ENCODE measurements at places on chromosomes 1 and 21. TPM values are rescaled to one million over a fixed set of nuclear protein-coding genes. Genes with fewer than 3 reads are reported as not detected.

DNA sequence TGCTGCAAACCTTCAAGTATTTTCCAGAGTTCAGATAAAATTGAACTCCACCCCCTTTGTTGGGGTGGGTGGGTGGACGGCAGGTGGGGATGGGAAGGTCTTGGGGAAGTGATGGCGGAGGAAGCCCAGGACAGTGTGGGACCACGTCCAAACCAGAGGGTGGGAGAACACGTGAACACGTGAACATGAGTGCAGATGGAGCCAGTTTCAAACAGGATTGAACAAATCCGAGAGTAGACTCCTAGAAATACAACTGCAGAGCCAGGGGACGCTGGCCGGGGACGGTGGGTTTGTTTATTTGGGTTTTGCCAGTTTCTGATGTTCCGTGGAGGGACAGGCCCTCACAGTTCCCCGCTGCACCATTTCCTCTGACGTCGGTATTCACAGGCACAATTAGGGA is 2.9 kb downstream of the KRTAP10-2 start:
- DNase-seq: no peak

DNA sequence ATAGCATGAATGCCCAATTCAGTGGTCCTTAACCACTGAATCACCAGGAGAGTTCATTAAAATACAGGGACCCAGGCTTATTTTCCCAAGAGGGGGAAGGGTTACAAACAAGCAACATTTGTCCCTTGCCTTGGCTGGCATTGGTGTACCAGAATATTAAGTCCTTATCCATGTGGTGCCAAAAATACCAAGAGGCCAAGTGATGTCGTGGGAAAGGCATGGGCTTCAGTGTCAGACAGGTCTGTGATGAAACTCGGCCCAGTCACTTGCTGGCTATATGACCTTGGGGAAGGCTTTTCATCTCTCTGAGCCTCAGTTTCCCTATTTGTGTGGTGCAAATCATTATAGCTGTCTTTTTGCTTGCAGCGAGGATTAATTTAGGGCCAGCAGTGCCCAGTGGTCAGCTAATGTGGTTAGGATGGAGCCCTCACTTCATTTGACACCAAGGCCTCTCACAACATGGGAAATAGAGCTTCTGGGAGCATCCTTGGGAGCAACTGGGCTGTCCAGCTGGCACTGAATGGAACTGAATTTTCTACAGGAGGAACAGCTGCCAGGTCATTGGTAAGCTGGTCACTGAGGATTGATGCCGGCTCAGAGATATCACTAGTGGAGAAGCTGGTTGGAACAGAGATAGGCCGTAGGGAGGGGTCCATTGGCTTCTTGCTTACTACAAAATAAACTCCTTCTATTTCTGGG is 77.2 kb upstream of the PPP2R5A start:
- no peak for DNase-seq

DNA sequence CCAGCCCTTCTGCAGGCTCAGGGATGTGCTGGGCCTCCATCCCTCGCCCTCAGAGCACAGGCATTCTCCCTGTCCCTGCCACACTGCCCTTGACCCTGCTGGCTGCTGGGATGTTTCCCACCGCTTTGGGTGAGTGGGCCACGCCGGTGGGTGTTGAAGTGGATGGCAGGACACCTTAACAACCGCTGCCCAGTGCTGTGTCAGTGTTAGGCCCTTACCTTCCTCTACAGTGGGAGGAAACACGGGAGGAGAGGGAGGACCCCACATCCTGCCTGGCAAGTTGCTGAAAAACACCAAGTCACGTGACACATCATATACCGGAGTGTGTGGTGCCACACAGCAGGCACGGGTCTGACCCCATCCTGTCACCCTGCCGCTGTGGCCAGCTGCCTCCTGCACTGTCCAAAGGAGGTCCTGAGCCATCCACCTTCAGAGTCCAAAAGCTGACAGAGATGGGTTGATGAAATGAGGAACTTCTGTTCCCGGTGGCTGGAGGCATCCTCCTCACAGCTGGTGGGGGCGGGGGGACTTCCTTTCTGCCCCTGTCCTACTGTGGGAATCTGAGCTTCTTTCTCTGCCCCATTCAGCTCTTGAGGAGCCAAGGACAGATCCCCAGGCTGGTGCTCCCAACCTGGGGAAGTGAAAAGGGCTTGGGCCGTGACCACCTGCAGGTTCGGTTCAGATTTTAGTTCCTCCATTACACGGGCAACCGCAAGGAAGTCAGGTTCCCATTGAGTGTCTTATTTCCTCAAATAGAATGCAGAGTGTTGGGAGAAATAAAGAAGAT is 3.2 kb upstream of the THEMIS2 start:
- no peak for DNase-seq

DNA sequence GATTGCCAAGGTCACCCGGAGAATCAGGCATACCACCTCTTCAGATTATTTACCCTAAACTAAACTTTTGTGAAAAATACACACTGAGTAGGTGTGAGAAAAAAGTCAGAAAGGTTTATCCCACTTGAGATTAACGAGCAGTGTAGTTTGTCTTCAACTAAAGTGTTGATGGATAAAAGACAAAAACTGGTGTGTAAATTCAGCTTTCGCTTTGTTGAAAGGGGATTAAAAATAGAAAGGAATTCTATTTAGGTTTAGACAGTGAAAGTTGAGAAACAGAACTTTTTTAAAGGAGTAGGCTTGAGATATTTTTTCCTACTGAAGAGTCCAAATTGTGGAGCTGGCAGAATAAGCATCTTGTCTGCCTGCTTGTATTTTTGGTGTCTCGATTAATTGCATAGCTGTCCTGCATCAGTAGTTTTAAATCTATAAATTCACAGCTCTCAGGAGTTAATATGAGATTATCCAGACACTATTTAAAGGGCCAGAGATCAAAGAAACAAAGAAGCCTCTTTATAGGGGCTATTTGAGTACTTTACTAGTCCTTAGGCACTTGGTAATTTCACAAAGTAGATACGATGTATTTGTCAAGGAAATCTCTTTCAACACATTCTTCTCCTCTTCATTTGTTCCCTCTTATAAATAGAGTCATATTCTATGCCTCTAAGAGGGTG is 46.7 kb upstream of the RABGAP1L start:
- DNase-seq: no peak

The GPX7 gene
- total RNA-seq: not detected

The PSMB4 gene
- 734 TPM for total RNA-seq

DNA sequence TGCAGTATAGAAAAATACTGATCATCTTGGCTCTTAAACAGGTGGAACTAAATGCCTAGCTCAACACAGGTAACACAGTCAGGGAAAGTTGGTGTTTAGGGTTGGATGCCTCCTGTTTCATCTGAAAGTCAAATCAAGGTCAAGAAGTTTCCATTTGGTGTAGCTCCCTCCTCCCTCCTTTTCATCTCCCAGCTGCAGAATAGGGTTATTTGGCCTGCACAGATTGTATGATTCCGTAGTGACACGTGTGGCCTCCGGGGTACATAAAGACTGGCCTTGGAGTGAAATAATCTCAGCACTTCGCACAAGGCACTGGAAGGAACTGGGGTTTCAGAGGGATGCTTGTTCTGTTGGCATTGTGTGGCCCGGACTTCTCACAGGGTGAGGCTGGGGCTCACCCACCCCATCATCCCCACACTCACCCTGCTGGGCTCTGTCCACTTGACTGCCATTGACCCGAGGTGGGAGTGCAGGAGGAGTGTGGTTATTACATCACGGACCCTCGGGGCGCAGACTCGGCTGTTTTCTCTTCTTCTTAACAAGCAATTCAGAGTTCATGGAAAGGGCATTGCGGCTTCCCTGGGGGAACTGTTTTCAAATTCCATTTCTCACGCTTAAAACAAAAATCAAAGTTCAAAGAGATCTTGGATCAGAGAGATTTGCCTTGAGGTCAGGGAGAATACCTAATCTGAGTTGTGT is 18.4 kb downstream of the IGSF5 start:
- no peak for DNase-seq

DNA sequence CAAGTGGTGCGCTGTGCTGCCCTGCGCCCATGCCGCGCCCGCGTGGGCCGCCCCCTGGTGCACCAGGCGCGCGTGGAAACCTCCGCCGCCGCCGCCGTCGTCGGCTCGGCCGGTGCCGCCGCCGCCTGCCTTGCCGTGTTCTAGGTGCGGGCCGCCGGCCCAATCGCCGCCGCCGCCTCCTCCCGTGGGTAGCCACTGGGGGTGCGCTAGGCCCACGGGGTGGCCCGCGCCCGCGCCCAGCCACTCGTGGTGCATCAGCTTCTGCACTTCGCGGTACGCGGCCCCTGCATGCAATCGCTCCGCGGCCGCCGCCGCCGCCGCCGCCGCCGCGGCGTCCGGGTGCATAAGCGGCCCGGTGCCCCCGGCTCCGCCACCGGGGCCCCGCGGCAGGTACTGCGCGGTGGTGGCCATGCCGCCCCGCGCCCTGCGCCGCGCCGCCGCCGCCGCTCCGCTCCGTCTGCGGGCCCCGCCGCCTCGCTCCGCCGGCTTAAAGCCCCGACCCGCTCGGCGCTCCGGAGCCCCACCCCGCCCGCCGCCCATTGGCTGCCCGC is at the start of gene POU3F1:
TSS of gene POU3F1 (minus strand) at position 461 of the 551 bp plus-strand sequence. CDS start at position 411, 50 bp downstream.
- no peak for DNase-seq

The OR2AK2 gene
- not detected for total RNA-seq

- DNase-seq: peak; percentile 61
Observed at GRCh38 chr1:53734650-53735211, 4.2 kb downstream of the GLIS1 start.

The MYBPH gene
- not detected for total RNA-seq

The NPR1 gene
- 0.84 TPM for total RNA-seq

- DNase-seq: no peak
Observed at GRCh38 chr1:234862944-234863515, 253.1 kb upstream of the IRF2BP2 start.

The PPIH gene
- total RNA-seq: 103 TPM

- DNase-seq: no peak
Observed at GRCh38 chr1:219882755-219883154, 45.6 kb downstream of the SLC30A10 start.

- no peak for DNase-seq
Observed at GRCh38 chr21:44496564-44497550, 41.5 kb downstream of the LRRC3 start.

GRCh38 chr1:87805666-87806378 is 477.1 kb downstream of the LMO4 start:
- peak; percentile 91 for DNase-seq

The GJC2 gene
- total RNA-seq: 2.2 TPM

The GPATCH3 gene
- 18.8 TPM for total RNA-seq

The IL19 gene
- total RNA-seq: not detected

The FMO4 gene
- 0.98 TPM for total RNA-seq

GRCh38 chr21:27759091-27759659 is 792.3 kb upstream of the ADAMTS5 start:
- DNase-seq: peak; percentile 39

DNA sequence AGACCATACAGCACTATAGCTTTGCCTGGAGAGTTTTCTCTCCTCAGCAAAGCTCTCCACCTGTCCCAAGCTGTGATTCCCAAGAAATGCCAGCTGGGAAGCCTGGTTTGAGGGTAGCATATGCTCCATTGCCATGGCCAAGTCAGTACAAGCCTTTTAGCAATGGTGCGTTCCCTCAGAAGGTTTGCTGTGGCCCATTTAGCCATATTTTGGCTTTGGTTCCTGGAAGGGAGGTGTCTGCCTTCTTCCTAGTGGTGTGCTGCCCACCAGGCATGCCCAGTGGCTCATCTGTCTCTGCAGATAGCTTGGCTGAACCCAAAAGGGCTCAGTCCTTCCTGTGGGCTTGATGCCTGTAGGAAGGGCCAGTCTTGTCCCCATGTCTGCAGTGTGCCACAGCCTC is 32.4 kb downstream of the GALNT2 start:
- DNase-seq: no peak

The CR1 gene
- not detected for total RNA-seq

GRCh38 chr1:116408193-116408592 is 35.1 kb downstream of the ATP1A1 start:
- no peak for DNase-seq

- peak; percentile 74 for DNase-seq
Observed at GRCh38 chr1:24111996-24112779, at the start of gene MYOM3. Gene MYOM3 (minus strand): TSS chr1:24112135. CDS start chr1:24108636, 3,499 bp downstream.

DNA sequence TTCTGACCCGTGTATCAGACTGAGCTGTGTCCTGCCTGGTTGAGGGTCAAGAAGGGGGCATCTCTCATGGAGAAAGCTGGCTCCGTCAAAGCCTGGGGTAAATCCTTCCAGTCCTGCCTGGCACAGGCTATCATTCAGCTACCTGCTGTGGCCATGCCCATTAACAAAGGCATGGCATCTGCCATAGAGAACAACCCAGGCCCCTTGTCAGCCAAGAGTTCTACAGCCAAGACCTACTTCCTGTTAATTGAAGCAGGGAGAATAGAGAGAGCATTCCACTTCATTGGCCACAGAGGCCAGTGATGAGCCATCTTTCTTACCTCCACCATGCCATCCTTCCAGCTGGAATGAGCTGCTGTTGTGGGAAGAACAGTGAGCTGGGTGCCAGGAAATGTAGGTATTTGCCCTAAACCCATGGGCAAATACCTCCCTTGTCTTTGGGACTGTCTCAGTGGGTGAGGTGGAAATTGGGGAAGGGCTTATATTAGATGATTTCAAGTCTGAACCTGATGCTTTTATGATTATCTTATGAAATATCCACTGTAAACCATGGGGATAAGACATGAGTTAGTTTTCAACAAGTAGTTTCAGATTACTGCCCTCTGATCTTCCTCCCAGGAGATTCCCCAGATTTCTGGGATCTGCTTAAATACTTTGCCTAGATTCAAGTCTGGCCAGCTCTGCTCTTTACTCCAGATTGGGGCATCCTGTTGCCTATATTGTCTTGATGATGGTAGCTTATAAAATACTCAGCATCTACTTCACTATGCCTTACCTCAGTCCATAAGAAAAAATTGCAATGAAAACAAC is 11.2 kb upstream of the KCNQ4 start:
- DNase-seq: no peak

The PIGC gene
- total RNA-seq: 57.5 TPM

DNA sequence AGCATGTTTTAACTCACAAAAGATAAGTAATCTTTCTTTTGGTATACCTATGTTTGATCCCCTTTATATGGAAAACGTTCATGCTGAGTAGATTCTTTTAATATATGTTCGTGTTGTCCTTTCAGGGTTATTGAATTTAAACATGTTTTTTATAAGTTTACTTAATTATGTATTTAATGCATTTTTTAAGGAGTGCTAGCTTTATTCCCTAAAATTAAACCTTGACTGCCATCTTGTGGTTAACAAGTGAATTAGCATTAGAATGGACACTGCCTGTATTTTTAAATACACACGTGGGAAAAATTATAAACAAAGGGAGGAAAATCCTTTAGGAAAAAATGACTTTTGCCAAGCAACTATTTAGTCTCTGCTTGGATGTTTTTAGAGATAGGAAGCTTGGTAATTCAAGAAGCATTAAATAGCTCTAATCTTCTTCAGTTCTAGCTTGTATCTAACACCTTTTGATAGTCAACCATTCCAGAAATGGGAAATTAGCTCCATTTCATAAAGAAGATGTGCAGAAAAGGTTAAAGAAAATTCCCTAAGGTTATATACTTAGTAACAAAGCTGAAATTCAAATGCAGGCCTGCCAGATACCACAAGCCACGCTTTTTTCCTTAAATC is 43.0 kb downstream of the UBE2U start:
- peak; percentile 69 for DNase-seq

DNA sequence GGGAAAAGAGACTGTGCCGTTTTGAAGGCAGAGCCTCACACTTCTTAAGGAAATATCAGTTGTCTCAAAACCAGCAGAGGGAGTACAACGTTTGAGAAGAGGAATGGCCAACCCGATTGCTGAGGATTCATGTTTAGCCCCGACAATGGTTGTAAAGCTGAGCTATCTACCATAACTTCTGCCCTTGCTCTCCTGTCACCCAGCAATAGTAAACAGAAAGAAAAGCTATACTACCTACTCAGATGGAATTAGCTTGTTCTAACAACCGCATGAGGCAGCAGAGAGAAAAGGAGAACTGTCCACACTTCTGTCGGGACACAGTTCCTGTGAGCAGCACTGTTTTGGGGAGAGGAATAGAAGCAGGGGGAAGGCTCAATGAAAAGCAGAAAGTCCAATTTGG is 91.2 kb downstream of the SLC45A1 start:
- peak; percentile 35 for DNase-seq

- DNase-seq: no peak
Observed at GRCh38 chr1:179742717-179743678, at the start of gene FAM163A. Gene FAM163A (plus strand): TSS chr1:179743291. CDS start chr1:179813098, 69,807 bp downstream.

All from PC-3 (cell line).